Activated CD8-positive, alpha-beta memory T cell treated with anti-CD3 and anti-CD28 coated beads for 4 hours (primary cell): ENCODE measurements at places on chromosomes 2 and 18.

DNA sequence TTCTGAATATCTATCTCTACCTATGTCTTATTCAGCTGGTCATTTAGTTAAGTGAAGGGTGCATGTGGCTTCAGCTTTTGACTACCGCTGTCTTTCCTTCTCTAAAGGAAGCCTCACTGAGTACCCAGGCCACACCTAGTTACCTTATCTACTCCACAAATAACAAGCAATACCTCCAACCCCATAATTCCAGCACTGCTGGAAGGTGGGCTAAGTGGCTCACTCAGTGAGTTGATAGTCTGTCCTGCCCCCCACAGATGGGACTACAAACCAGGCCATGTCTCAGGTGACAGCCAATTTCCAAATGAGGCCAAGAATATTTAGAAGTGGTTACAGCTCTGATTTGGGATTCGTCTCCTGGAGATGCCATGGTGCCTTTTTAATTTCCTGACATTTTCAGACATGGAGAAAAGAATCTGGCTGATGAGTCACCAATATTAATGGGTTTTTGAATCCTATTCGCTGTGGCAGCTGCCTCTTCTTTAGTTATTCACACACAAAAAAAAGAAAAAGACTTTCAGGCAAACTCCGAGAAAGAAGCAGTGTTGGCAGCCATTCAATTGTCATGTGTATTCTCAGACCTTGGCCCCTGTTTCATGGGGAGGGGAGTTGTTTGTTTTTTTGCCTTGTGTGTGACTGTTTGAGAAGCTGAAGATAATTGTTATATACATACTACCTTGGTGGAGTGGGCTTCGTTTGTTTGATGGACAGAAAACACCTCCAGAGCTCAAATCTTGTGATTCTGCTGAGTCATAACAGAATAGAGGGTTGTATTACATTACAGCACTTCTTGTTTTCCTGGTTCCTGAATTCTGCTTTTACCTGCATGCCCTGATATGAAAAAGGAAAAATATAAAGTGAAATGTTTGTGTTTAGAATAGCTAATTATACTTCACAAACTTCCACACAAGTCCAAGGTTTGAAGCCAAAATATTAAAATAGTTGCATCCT, 64.2 kb downstream of the SCG2 start:
- DNase-seq, result no peak

- DNase-seq, result no peak
Observed at GRCh38 chr2:88903749-88904353, 212.4 kb downstream of the RPIA start.

GRCh38 chr2:196821195-196821594, 12.0 kb upstream of the C2orf66 start:
- DNase-seq, result no peak

GRCh38 chr18:12098374-12098773, 4.7 kb downstream of the ANKRD62 start:
- DNase-seq, result no peak

GRCh38 chr2:17996978-17997377, 118.5 kb downstream of the KCNS3 start:
- DNase-seq, result no peak

- DNase-seq, result no peak
Observed at GRCh38 chr2:26394694-26395093, 7.0 kb upstream of the DRC1 start.

DNA sequence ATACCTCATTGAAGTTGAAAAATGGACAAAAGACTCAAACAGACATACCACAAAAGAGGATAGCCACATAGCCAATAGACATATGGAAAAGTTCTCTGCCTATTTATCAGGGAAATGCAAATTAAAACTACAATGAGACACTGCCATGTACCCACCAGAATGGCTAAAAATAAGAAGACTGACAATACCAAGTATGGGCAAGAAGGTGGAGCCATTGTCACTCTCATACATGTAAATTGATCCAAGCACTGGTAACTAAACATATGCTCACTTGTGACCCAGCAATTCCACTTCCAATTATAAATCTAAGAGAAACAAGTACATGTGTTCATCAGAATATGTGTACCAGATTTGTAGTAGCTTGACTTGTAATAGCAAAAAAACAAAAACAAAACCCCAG, 4.6 kb downstream of the LOXHD1 start:
- DNase-seq, result no peak

DNA sequence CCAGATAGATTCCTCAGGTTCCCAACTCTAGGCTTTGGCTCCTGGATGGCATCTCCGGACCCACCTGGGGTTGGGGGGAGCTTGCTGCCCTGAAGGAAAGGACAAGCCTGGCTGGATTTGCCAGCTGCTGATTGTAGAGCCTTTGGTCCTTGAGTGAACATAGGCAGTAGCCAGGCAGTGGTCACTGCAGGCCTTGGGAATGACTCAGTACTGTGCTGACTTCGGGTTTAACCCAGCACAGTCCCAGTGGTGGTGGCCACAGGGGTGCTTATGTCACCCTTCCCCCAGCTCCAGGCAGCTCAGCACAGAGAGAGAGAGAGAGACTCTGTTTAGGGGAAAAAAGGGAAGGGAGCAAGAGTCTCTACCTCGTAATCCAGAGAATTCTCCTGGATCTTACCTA, 27.7 kb upstream of the ACTR2 start:
- no peak for DNase-seq

DNA sequence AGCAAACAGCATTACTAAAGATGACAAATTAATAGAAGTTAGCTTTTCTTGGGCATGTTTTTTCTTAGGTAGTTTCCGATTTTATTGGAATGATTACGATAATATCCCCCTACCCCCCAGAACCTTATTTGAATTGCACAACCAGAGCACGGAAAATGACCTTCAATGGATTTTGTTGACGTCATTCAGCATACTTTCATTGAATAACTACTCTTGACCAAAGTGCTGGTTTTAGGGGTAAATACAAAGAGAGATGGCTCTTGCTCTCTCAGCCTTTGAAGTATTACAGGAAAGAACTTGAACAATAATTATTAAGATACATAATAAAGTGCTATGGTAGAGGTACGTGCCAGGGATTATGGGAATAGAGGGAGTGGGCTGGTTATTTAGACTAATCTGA, 36.0 kb downstream of the VAPA start:
- DNase-seq, result no peak

- no peak for DNase-seq
Observed at GRCh38 chr2:172953411-172953810, 122.2 kb upstream of the MAP3K20 start.

DNA sequence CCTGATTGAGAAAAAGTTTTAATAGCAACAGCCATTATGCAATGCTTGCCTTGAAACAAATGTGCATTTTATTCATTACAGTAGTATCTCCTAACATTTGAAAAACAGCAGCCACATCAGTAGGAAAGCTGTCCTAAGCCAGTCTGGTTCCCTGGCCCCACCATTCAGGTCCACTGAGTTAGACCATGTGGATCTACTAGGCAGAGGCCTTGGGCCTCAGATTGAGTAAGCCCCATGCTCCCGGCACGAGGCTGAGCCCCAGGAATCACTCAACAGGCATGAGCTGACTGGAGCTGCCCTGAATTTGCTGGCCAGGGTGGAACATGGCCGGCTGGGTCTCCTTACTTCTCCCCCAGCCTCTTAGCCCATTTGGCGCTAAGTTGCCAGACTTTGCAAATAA, 103.4 kb downstream of the ZFP36L2 start:
- no peak for DNase-seq

DNA sequence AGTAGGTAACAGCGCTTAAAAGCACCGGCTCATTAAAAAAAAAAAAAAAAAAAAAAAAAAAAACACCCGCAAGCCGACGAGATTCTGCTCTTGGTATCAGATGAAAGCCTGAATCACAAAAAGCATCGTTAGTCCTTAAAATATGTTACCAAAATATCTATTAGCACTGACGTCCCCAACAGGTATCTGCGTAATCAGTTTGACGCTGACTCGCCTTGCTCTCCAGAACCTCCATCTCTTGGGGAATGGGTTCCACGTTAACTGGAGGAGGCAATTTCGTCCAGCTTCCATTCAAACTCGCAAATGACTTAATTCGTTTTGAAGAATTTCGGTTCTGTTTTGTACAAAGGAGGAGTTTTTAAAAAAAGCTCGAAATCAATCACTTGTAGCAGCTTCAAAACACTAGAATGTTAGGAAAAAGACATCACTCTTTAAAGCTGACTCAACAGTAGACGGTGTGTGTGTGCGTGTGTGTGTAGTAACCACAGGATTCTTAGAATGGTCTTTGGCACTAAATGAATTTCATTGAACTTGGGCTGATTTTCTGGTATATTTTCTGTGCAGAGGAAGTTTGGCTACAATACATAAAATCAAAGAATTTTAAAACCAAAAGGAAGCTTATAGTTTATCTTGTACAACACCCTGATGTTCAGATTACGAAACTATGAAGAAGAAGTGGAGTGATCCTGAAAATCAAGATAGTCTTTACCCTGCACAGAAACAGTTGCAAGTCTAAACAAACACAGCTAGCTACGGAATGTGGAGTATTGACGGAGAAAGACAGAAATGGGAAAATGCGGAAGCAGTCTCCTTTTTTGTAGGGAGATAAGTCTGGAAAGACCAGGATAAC, 1.1 kb upstream of the PGAP1 start:
- DNase-seq, result no peak

DNA sequence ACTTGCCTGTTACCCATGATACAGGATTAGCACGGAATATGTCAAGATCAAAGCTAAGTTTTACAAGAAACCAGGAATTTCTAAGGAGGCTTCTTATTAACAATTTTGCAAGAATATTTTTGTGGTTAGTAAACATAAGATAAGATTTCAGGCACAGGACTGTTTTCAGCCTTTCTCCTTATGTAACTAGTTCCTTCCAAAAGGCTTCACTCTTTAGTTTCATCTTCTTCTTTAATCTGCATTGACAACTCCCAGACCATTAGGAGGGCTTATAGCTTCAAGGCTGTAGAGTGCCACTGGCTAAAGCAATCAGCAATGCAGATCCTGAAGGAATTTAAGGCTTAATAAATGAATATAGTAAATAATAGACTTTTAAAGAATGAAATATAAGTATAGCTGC, 29.3 kb downstream of the SLC14A1 start:
- DNase-seq, result no peak

DNA sequence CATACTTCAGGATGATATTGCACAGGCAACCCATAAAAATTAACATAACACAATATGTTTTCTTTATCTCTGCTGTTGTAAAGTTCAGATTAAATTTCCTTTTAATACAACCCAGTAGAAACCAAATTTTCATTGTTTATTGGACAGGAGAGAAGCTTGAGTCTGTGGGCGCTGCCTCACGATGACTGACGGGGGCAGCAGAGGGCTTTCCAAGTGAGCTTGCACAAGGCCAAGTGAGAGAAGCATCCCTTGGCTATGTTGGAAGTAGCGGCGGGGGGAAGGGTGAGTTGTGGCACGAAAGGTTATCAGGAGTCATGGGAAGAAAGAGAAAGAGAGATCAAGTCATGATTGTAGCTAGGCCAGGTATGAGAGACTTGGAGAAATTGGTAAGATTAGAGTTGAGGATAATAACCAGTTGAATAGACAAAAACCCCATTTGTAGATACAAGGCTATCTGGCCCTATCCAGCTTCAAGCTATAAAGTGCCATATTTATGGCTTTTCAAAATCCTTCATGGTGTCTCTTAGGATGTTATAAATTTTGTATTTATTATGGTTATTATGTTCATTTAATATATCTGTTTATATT, 413.7 kb upstream of the FAM98A start:
- no peak for DNase-seq

GRCh38 chr2:230525682-230526081, 109.7 kb downstream of the SP100 start:
- no peak for DNase-seq

- no peak for DNase-seq
Observed at GRCh38 chr2:152580714-152581113, 136.5 kb downstream of the PRPF40A start.

- no peak for DNase-seq
Observed at GRCh38 chr2:210558708-210559107, 2.3 kb downstream of the CPS1 start.

GRCh38 chr2:31053929-31054782, 84.1 kb downstream of the GALNT14 start:
- no peak for DNase-seq

DNA sequence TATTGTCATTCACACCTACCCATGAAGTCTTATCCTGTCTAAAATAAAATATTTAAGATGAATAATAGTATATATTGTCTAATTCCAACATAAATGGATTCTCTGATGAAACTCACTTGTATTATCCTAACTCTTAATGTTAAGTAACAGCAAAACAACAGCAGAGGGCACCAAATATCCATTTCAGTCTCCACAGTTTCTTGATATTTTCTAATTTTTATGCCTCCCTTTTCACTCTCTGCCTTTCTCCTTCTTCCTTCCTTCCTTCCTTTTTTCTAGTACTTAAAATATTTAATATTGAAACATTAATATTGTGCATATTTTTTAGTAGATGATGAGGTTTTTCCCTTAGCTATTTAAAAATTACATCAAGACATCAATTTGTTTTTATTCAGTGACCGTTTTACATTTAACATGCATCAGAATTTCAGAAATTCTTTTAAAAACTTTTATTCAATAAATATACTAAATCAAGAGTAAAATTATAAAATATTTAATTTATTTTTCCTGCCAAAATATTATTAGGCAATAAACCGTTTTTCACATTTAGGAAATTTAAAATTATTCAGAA, 97.6 kb downstream of the WDR7 start:
- no peak for DNase-seq

DNA sequence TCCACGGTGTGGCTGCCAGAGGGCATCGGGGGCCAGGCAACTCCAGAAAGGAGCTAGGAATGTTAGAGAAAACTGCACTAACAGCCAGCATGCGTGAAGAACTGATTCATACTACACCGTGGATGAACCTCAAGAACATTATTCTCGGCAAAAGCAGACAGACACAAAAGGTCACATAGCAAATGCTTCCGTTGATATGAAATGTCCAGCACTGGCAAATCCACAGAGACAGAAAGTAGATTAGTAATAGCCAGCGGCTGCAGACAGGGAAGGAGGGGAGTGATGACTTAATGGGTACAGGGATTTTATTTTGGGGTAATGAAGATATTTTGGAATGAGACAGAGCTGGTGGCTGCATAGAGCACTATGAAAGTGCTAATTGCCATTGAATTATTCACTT, 37.4 kb downstream of the SCTR start:
- no peak for DNase-seq

DNA sequence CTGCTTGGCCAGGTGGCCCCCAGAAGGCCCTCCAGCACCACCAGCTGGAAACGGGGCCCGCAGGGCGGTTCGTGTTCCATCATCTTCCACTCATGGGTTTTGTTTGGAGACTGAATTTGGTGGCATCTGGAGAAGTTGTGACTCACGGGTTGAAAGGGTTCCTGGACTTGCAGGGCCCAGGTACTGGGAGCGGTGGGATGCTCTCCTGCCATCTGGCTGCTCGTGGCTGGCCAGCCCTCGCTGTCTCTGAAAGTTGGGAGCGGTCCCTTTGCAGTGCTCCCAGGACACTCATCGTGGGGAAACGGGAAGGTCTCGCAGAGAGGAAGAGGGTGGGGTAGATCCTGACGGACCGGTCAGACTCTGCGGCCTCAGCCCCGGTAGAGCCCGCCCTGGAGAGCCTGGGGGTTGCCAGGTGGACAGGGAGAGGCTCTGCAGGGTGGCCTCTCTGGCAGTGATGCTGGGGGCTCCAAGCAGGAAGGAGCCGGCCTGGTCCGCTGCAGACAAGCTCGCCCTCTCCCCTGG, 47.5 kb downstream of the TWIST2 start:
- no peak for DNase-seq
